Naive B cell (primary cell): ENCODE measurements at places on chromosomes 16 and 17. TPM values are rescaled to one million over a fixed set of nuclear protein-coding genes. Genes with fewer than 3 reads are reported as not detected.

DNA sequence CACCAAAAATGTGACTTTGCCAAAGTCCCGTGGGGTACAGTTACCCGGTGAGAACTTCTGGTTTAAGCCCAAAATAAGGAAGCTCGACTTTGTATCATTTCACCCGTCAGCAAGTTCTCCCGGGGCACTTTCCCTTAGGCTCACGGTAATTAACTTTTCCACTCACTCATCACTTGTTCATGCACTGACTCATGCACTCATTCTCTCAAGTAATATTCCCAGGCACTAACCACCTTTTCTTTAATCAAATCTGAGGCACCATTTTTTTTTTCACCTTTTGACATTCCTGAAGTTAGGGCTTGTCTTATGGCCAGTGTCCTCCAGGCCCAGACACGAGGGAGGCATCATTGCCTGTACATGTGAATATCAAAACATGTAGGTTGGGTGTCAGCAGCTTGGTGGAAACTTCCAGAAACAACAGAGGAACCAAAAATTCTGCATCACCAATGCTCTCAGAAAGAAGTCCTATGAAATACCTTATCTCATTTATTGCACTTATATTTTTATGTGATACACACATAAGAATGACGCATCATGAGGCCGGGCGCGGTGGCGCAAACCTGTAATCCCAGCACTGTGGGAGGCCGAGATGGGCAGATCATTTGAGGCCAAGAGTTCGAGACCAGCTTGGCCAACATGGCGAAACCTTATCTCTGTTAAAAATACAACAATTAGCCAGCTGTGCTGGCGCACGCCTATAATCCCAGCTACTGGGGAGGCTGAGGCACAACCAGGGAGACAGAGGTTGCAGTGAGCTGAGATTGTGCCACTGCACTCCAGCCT is 36.1 kb upstream of the ATP2C2 start:
- H3K36me3 ChIP-seq, result no peaks in the 10 kb centered on the region
- DNase-seq, result no peak
- H3K4me3 ChIP-seq, result no peak overlapping the region
- no peak overlapping the region for H3K27ac ChIP-seq

DNA sequence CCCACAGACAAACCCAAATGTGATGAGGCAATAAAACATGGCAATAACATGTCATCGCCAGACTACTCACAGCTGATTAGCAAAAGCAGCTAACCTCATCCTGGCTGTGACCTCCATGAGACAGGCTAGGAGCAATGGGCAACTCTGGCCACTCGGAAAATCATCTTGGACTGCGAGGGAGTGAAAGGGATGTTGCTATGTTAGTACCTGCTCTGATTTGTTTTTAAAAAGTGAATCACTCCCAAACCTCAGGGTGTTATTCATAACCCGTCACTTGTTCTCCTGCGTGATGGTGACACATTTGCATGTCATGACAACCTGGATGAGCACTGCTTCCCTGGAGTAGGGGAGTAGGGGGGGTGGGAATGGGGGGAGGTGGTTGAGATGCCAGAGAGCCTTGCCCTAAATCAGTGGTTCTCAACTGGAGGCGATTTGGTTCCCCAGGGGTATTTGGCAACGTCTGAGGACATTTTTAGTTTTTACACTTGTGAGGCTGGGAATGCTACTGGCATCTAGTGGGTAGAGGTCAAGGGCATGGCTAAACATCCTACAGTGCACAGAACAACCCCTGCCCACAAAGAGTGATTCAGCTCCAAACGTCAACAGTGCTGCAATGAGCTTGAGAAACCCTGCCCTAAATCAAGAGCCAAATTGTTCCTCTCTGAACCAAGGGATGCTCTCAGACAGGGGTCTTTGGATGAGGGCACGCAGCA is 241.7 kb downstream of the SOX9 start:
- H3K36me3 ChIP-seq, result no peaks in the 10 kb centered on the region
- DNase-seq, result no peak
- no peaks in the 10 kb centered on the region for H3K27me3 ChIP-seq
- H3K4me1 ChIP-seq, result no peaks in the 10 kb centered on the region
- no peak overlapping the region for H3K27ac ChIP-seq
- H3K4me3 ChIP-seq, result no peak overlapping the region

DNA sequence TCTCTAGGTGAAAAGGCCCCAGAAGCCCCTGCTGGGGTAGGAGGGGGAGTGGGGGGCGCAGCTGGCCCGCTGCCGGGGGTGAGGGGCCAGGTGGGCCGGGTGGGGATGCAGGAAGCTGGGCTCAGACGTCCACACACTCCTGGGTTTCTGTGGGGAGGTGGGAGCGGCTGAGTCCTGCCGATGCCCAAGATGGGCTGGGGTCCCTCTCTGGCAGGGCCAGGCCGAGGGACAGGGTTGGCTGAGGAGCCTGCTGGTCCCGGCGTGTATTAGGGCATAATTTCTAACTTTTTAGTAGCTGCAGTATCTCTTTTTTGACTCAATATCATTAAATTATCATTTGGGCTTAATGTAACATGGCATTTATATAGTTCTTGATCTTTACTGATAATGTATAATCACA is 121.4 kb upstream of the CORO6 start:
- H3K27me3 ChIP-seq, result no peaks in the 10 kb centered on the region
- no peaks in the 10 kb centered on the region for H3K36me3 ChIP-seq
- no peak for DNase-seq
- peaks cover 92% of the 10 kb centered on the region for H3K4me1 ChIP-seq
- H3K27ac ChIP-seq, result peak overlapping the region; percentile 73

Gene MAPT
- polyA plus RNA-seq, result 0.10 TPM
